ENCODE measurements at places on chromosomes 5 and 9. TPM values are rescaled to one million over a fixed set of nuclear protein-coding genes. Genes with fewer than 3 reads are reported as not detected.

DNA sequence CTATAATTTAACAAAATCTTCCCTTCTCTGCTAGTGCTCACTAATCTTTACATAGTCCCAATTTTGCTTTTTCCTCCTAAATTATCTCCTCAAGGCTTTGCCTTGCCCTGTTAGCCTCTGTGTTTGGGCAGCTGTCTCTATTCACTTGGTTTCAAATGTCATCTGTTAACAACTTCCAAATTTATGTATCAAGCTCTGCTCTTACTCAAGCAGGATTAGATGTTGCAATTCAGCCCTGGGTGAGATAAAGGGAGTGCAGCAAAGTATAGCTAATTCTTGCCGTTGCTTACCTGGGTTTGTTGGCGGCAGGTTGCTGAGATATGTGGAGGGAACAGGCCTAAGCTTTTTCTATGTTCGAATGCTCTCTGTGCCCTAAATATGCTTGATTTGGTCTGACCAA, 483.8 kb downstream of the DMAC1 start:
- DNase-seq: no peak

GRCh38 chr9:72844440-72844768, 108.4 kb downstream of the ALDH1A1 start:
- DNase-seq: no peak

GRCh38 chr5:167785106-167785505, 506.3 kb upstream of the WWC1 start:
- no peak for DNase-seq

- DNase-seq: no peak
Observed at GRCh38 chr9:72589667-72590521, 68.5 kb downstream of the TMC1 start.

DNA sequence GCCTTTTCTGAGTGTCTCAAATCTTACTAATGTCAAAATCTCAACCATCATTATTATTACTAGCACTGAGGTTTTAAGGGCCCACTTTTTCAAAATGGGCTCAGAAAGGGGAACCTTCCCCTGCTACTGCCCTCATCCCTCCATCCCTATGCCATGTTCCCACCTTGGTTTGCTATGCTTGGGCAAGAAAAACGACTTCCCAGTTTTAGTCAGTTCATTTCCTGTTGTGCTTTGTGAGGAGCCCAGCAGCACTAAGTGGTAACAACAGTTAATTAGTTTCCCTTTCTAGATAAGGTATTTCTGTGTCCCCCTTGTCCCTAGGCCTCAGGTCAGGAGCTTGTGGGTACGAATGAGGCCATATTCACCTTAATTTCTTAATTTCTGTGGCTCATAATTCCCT, 595.2 kb downstream of the RAB3C start:
- no peak for DNase-seq

GRCh38 chr5:142701673-142702311, 15.9 kb upstream of the FGF1 start:
- DNase-seq: no peak

GRCh38 chr5:179254638-179255271, 90.5 kb downstream of the ADAMTS2 start:
- DNase-seq: no peak

- DNase-seq: no peak
Observed at GRCh38 chr5:1655496-1656270, 131.9 kb upstream of the LPCAT1 start.

- no peak for DNase-seq
Observed at GRCh38 chr5:125699860-125700259, 723.3 kb upstream of the GRAMD2B start.

DNA sequence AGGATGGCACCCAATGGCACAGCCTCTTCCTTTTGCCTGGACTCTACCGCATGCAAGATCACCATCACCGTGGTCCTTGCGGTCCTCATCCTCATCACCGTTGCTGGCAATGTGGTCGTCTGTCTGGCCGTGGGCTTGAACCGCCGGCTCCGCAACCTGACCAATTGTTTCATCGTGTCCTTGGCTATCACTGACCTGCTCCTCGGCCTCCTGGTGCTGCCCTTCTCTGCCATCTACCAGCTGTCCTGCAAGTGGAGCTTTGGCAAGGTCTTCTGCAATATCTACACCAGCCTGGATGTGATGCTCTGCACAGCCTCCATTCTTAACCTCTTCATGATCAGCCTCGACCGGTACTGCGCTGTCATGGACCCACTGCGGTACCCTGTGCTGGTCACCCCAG, 25.4 kb downstream of the HRH2 start:
- no peak for DNase-seq

DNA sequence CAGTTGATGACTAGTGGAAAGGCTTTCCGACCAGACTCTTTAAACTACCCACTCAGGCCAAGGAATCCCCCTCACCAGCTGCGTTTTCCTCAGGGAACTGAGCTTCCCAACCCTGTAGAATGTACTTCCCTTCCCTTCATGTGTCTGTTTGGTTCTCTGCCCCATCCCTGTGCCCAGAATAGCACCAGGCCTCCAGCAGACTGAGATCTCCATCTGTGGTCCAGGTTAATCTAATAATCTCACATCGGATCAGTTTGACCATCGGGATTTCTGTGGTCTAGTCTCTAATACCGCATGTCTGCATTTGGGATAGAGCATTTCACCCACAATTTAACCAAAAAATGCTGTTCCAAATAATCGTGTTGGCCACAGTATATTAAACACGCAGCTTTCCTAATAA, 237.2 kb downstream of the ROR2 start:
- no peak for DNase-seq

DNA sequence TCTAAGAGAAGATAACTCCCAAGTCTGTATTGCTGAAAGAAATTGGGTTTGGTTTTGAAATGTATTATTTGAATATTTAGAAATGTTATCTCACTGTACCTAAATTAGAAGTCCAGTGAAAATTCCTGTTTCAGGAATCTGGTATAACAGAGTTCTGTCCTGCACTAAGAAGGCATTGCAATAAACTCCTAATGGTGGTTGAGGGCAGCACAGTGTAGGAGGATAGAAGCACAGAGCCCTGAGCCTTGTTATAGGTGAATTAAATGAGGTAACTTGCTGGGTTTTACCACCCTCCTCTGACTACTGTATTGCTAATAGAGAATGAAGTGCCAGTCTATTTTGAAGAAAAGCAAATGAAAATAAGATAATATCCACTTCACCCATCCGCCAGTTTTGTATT, 143.4 kb downstream of the CD180 start:
- no peak for DNase-seq

GRCh38 chr5:87007737-87008136, 259.9 kb upstream of the RASA1 start:
- no peak for DNase-seq

DNA sequence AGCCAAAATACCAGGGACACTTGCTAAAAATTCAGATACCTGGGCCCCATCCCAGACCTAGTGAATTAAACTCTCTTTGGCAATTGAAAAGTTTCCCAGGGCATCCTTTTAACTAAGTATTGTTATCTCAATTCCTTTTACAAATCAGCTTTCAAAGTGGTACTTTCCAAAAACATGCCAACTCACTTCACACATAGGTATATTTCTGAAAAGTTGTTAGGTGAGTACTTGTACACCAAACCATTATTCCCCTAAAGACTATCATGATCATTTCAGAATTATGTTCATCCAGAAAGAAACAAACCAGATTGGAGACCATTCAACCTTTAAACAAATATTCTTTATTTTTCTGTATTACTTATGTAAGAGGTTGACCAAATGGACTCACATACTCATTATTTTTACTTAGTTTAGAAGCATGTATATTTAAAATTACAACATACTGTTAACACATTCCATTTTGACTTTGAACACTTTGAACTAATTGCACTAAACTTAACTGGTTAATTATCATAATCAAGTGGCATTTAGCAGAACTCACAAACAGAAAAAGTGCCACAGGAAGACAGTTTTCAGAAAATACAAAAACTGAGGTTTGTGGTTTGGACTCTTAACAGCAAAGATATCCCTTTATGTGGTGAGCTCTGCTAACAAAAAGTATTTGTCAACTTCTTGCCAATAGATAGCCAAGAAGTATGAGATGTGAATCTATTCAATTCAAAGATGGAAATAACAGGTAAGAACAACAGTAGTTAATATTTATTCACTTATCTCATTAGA, 40.7 kb downstream of the KIAA0825 start:
- DNase-seq: no peak

- no peak for DNase-seq
Observed at GRCh38 chr9:97525451-97525850, 24.0 kb downstream of the TMOD1 start.

DNA sequence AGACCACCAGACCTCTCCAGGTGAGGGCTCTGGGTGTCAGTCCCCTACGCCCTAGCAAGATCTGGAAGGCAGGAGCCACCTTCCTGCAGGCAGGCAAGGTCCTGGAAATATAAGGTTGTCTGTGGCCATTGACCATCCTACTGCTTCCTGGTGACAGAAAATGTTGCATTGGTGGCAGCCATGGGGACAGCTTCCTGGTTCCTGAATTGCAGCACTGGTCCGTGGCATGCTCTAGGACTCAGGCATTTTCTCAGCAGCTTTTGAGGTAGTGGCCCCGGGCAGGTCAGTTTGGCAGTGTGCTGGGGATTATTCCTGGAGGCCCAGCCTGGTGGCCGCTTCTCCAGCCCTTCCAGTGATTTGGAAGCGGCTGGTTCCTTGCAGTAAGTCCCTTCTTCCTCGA, 36.6 kb upstream of the KCNMB1 start:
- no peak for DNase-seq

- no peak for DNase-seq
Observed at GRCh38 chr5:113152380-113152740, 175.8 kb downstream of the DCP2 start.

DNA sequence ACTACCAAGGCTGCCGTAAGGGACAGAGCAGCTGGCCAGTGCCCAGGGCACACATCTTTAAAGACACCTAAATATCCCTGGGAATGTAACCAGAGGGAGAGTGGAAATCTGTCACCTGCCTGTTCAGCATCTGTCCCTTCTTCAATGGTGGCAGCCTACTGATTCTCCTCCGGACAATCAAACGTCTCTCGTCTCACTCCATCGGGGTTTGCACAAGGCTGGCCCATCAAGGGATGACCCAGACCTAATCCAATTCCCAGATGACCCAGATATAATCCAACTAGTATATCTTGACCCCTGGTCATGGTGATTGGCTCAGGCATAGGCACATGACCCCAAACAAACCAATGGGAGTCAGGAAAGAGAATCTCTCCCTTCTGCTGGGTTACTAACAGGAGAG, 93.5 kb downstream of the HRH2 start:
- no peak for DNase-seq

DNA sequence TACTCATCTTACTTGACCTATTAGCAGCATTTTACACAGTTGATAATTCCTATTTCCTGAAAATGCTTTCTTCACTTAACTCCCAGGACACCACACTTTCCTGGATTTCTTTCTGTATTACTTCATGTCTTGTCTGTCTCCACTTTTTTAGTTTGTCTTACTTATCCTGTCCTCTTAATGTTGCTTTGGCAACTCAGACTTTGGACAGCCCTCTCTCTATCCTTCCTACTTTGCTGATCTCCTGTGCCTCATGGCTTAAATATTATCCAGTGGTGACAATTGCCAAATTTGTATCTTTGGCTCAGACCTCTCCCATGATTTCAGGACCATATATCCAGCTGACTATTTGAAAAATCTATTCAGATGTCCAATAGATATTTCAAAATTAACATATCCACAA, 39.8 kb upstream of the NUDT12 start:
- DNase-seq: no peak

- DNase-seq: no peak
Observed at GRCh38 chr5:149790276-149790675, 60.2 kb downstream of the PPARGC1B start.

- DNase-seq: no peak
Observed at GRCh38 chr5:179393078-179393477, 47.8 kb upstream of the ADAMTS2 start.

DNA sequence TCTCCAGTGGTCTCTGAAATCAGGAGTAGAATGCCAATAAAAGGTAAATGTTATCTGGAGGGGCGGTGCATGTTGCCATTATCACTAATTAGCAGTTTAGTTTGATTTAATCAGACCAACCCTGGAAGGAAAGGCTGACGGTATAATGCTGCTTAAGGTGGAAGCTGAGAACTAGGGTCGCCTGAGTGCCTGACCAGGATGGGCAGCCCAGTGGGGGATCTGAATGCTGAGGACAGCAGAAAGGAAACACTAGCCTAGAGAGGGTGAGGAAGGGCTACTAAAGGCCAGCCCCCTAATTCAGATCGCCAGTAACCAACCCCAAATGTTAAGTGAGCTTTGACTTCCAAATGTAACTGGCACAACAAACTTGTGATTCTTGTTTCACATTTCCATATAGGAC, 172.2 kb downstream of the APBA1 start:
- no peak for DNase-seq

The CATSPER3 gene
- 0.13 TPM for total RNA-seq

The SLC28A3 gene
- total RNA-seq: 0.75 TPM

The DNAI1 gene
- not detected for total RNA-seq

The COL5A1 gene
- total RNA-seq: 92.6 TPM

The OR1Q1 gene
- total RNA-seq: not detected

The C5orf58 gene
- total RNA-seq: not detected
